ENCODE measurements at places on chromosomes 2 and 18.

DNA sequence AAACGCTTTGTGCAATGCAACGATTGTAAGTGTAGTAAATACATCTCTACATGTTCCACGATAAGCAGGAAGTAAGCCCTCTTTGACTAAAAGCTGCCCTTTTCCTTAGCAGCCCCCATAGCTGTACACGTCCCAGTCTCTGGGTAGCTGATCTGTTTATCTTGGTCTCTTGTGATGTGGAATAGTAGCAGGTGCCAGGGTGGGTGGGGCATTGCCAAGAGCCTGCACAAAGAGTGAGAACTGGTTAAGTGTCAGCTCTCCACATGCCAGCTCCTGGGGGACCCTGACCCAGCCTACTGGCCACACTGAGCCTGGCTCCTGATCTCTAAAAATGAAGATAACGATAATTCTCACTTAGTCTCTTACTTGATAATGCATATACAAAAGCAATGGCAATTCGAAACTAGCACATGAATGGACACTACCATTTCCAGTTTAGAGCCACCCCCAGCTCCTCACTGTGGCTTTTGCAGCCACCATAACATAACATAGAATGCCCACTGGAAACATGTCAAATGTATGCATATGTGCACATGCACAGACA, 92.3 kb downstream of the MYT1L start:
- DNase-seq: no peak

DNA sequence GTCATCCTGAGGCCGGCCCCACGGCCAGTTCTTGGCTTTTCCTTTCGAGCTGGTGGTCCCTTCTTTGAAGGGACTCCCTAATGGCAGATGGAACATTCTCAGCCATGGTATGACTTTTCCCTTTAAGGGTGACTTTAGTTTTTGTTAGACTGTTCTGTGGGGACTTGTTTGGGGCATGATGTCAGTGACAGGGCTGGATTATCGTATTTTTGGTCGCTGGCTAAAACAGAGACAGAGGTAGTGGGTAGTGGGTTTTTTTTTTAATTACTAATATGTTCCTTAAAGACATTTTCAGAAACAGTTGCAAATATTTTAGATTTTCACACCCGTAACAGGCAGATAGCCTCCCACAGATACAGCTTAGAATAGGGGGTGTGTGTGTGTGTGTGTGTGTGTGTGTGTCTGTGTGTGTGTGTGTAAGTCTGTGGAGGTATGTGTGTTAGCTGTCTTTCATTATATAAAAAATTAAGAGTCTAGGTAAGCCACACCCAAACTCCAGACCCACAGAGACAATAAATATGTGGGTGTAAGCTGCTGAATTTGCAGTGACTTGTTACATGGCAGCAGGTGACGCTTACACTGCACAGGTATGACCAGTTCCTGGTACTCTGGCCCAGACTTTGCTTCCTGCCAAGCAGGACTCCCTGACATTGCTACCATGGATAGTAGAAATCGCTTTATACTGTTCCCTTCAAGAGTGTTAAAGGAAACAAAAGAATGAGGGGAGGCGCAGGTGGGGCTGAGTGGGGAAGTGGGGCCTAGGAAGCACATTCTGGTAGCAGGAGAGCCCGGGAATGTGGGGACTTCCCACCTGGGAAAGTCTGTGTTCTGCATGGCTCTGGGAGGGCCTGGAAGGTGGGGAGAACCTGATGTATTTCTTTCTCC, 20.9 kb downstream of the NCK2 start:
- peak; percentile 37 for DNase-seq

DNA sequence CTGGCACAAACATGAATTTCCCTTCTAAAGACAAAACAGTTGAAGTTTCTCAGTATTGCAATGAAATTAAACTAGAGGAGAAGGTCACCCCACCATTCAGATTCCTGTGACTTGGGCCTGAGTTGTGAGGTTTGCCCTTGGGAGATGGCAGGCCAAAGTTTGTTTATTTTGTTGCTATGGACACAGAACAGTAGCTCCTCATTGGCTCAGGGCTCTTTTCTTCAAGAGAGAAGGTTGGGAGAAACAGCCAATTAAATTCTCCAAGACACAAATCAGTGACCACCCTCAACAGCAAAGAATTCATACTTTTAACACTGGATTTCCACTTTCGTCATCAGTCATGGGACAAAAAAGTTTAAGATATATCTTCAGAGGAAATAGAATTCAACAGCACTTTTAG, at the start of gene FLACC1:
FLACC1 (minus strand) TSS at position 125 of the 400 bp plus-strand sequence. CDS start 5,941 bp downstream, outside the sequence.
- DNase-seq: no peak

- DNase-seq: no peak
Measured at GRCh38 chr2:1494906-1495305, 81.6 kb downstream of the TPO start.

GRCh38 chr2:159035790-159036411, 67.5 kb downstream of the TANC1 start:
- DNase-seq: no peak

DNA sequence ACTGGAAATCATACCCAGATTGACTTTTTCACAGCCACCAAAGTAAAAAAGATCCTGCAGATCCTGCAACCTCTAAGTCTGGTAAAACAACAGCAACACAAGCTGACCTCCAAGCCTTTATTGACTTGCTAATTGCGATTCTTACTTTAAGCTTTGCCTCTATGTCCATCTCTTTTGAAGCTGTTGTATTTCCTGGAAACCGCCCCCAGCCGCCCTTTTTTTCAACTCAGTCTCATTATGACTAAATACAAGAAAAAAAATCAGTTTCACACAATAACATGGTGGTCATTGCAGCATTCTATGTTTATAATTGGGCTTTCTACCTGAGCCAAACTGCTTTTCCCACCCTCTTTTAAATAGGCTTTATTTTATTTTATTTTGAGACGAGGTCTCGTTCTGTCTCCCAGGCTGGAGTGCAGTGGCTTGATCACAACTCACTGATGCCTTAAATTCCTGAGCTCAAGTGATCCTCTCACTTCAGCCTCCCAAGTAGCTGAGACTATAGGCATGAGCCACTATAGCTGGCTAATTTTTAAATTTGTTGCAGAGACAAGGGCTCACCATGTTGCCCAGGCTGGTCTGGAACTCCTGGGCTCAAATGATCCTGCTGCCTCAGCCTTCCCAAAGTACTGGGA, 76.2 kb downstream of the MOGAT1 start:
- DNase-seq: no peak

DNA sequence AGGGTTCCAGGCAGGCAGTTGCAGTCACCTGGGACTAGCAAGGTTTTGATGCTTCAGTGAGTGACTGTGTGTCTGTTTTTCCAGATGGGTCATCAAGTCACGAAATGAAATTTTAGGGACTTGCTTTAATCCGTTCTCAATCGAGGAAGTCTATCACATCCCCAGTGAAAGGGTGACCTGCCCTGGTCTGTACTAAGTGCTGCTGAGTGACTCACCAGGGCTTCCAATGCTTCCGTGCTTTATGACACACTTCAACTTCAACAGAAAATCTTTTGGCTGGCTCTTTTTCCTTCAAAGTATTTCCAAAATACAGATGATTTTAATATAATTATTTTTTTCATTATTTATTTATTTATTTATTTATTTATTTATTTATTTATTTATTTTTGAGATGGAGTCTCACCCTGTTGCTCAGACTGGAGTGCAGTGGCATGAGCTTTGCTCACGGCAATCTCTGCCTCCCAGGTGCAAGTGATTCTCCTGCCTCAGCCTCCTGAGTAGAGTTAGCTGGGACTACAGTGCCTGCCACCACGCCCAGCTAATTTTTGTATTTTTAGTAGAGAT, 18.4 kb downstream of the TFCP2L1 start:
- no peak for DNase-seq

DNA sequence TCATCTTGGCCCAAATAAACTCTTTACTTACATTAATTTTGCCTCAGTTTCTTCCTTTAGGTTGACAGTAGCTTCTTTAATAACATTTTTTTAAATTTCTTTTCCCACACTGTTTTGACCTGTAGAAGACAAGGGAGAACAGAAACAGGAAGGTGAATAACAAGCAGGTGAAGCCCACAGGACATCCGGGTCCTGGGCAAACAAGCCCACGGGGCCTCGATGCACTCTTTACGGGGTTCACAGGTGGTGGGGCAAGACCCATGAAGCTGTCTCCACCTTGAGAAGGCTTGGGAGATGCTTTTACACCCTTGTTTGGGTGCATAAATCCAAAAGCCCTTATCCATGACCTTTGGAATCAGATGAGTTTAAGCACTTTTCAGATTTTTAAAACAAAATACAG, 301.0 kb upstream of the MGAT5 start:
- no peak for DNase-seq

DNA sequence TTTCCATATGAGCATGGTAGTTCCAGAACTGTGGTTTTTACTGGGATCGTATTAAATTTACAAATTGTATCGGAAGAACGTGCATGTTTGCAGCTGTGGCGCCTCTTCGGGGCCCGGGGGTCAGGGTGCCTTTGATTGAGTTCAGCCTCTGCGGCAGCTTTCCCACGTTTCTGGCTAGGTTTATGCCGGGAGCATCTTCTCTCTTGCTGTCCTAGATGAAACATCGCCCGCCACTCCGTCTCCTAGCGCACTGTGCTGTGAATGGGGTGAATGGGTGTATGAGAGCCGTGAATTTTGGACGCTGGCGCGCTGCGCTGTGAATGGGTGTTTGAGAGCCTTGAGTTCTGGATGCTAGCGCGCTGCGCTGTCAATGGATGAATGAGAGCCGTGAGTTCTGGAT, 12.3 kb downstream of the PDCD1 start:
- DNase-seq: no peak

- DNase-seq: no peak
Measured at GRCh38 chr2:187875261-187876141, 321.3 kb upstream of the TFPI start.

GRCh38 chr2:241810307-241811200, 1.6 kb downstream of the NEU4 start:
- no peak for DNase-seq

GRCh38 chr18:50274941-50275340, 6.4 kb downstream of the MBD1 start:
- no peak for DNase-seq

DNA sequence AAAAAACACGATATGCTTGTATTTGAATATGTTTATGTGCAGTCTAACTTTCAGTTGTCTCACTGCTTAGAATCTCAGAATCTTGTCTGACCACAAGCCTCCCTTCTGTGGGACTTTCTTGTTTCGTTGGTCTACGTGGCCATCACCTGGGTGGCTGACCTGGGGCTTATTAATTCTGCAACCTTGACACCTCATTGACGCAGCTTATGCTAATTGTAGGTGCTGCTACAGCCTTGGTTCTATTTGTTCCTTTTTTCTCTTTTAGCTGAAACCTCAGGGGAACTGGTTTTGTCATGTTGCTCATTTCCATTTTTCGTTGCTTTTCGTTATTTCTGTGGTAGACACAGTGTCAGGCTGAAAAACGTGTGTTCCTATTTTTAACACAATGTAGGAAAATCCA, 273.7 kb downstream of the SLC4A3 start:
- no peak for DNase-seq

GRCh38 chr2:101478181-101479001, 3.5 kb upstream of the RFX8 start:
- no peak for DNase-seq

GRCh38 chr2:240229005-240229404, 88.5 kb upstream of the OTOS start:
- DNase-seq: no peak

- DNase-seq: no peak
Measured at GRCh38 chr2:49959961-49960553, 805.7 kb upstream of the FSHR start.

GRCh38 chr2:75632813-75633212, 13.8 kb upstream of the MRPL19 start:
- DNase-seq: no peak

- no peak for DNase-seq
Measured at GRCh38 chr18:35245719-35246317, 5.0 kb downstream of the ZNF397 start.

DNA sequence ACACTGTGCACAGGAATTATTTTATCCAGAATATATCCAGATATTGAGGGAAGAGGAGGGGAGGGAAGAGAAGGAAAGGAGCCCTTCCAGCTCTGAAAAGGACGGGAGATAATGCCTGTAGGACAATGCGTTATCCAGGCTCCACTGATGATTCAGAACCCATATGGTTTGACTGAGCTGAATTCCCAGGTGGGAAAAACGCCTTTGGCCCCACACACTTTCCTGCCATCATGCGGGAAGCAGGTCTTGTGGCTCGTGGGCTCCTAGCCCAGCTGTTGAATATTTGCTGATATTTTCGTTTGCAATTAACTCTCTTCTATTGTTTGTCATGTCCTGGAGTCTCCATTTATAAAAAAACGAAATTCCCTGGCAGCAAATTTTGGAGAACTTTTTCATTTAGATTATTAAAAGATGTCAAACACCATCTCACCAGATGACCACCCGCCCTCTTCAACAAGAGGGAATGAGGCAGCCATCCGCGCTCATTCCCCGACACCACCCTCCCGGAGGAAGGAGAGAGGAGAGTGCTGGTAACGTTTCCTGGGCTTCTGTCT, 8.9 kb downstream of the COL6A3 start:
- no peak for DNase-seq

- no peak for DNase-seq
Measured at GRCh38 chr2:114616-115015, 68.3 kb upstream of the FAM110C start.

GRCh38 chr2:66109419-66109818, 325.5 kb upstream of the MEIS1 start:
- no peak for DNase-seq

DNA sequence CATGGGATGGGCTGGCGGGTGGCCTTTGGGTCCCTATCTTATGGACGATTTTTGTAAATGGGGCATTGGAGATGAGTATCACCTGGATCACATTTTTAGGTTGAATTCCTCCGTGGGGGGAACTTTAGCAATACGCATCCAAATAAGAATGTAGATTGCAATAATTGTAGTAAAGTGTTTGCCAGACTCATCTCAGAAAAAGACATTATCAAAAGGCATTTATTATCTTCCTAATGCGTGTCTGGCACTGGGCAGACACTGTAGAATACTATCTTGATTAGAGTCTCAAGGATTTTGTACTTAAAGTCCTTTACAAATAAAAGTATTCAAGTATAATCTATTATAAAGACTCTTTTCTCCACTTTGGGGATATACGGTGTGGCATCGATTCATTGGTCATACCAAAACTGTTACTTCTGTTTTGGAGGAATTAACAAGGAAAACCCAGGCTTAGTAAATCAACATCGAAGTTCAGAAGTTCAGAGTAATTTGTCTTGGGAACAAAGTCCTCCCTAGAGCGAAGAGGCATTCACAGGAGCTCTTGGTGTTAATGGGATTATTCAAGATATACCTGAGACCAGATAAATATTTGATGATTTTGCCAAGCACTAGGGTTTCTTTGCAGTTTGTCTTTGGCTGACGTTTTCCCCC, 578 bp upstream of the ACKR3 start:
- no peak for DNase-seq

DNA sequence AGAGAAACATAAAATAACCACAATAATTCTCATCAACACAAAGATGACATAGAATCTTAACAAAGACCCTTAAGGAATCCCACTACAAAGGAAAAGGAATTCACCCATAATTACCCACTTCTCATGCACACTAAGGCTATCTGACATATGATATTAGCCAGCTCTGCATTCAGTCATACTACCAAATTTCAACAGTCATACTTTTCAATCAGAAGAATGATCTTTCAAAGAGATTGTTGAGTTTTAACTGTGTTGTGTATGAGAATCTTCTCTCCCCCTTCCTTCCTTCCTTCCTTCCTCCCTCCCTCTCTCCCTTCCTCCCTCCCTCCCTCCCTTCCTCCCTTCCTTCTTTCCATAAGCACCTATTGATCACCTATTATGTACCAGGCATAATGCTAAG, 17.0 kb downstream of the FZD7 start:
- no peak for DNase-seq

Measured in effector CD4-positive, alpha-beta T cell (primary cell).